ENCODE measurements at places on chromosomes 16 and 17.

DNA sequence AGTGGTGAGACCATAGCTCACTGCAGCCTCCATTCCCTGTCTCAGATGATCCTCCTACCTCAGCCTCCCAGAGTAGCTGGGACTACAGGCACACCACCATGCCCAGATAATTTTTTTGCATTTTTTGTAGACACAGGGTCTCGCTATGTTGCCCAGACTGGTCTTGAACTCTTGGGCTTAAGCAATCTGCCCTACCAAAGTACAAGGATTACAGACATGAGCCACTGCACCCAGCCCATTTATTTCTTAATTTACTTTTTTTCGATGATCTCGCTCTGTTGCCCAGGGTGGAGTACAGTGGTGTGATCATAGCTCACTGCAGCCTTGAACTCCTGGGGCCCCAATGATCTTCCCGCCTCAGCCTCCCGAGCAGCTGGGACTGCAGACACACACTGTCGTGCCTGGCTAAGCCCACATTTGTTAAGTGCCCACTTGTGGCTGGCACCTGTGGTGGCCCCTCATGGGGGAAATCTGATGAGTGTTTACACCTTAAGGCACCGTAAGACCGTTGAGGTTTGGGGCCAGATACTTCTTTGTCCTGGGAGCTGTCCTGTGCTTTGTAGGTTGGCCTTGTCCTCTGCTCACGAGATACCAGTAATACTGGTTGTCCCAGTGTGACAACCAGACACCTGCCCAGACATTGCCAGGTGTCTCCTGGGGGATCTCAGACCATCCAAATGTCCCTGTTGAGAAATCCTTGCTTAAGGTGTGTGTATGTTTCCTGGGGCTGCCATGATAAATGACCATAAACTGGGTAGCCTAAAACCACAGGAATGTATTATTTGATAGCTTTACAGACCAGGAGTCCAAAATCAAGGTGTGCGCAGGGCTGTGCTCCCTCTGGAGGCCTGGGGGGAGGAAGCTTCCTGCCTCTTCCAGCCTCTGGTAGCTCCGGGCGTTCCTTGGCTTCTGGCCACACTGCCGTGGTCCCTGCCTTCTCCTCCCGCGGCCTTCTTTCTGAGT lies 141.4 kb upstream of the GSE1 start:
- DNase-seq, result no peak

GRCh38 chr17:44972953-44973352 lies 4.8 kb upstream of the C1QL1 start:
- no peak for DNase-seq

GRCh38 chr17:37847811-37848331 lies 76.3 kb upstream of the TBC1D3K start:
- no peak for DNase-seq

DNA sequence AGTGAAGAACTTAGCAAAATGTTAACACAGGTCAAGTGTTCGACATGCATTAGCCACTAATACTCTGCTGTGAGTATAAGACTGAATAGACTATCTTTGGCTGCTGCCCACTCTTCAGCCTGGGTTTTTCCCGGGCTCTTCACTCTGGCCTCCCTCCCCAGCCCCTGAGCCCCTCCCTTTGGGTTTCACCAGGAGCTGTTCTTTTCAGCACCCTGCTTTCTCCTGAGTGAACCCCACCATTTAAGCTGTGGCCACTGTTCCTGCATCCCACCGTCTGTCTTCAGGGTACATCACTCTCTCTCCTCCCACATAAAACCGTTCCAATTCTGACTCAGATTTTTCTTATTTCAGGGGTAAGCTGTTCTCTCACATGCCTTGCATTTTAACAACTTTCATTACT lies 92.0 kb upstream of the ASIC2 start:
- DNase-seq, result no peak

DNA sequence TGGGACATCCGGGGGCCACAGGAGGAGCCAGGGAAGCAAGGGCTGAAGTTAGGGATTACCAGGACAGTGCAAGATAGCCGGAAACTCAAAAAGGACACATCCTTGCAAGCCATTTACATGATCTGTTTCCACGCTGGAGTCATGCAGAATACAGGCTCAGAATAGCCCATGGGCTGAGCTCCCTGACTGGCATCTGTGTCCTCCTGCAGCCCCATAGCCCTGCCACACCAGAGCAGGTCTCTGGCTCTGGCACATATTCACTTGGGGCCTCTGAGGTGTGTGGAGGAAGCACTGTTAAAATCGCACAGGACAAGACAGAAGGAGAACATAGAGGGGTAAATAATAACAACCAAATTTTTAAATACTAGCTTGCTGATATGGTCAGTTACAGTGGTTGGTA lies 65.8 kb downstream of the ELAC2 start:
- DNase-seq, result no peak

DNA sequence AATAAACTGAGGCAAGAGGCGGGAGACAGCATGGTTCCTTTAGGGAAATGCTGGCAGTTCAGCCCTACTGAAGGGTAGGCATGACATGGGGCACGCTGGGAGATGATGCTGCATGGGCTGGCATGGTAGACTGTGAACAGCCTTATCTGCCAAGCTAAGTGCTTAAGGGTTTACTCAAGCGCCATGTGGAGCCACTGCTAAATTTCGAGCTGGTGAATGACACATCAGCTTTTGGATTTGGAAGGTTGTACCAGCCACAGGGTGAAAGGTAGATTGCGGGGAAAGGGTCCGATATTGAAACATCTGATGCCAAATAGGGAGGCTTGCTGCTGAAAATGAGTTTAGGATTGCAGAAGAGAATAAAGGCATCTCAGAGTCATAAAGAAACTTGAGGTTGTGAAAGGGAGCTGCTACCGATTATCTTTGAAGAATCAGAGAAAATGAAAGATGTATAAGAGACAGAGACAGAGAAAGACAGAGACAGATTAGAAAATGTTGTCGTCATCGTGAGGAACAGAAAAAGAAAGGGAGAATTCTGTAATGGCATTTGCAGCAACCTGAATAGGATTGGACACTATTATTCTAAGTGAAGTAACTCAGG lies 16.3 kb downstream of the PIK3R5 start:
- DNase-seq, result no peak

GRCh38 chr16:1014771-1015495 lies 33.4 kb downstream of the SOX8 start:
- no peak for DNase-seq

- DNase-seq, result no peak
Measured at GRCh38 chr17:58020401-58020800, 13.4 kb upstream of the SRSF1 start.

GRCh38 chr16:75323198-75323597 lies 71.8 kb upstream of the BCAR1 start:
- no peak for DNase-seq

DNA sequence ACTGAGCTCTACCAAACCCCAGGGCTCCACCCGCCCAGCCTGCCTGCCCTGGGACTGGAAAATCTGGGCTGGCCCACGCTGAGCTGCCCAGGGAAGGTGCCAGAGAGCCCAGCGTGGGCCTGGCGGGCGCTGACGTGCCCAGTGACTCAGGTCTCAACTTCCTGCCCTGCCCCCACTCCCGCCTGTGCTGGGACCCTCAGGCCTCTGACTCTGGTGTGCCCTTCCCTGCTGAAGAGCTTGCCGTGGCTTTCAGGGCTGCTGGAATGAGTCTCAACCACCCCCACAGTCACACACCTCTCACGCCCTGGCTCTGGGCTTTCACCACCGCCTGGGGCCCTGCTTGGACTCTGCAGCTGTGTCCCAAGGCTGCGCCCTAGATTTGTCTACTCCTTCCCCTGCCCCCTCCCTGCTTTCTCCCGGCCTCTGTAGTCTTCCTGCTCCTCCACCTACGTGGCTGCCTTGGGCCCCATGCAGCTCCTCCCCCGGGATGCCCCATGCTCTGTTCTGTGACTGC lies 10.4 kb downstream of the LLGL1 start:
- no peak for DNase-seq

GRCh38 chr16:53680756-53681155 lies 22.9 kb downstream of the RPGRIP1L start:
- DNase-seq, result no peak

DNA sequence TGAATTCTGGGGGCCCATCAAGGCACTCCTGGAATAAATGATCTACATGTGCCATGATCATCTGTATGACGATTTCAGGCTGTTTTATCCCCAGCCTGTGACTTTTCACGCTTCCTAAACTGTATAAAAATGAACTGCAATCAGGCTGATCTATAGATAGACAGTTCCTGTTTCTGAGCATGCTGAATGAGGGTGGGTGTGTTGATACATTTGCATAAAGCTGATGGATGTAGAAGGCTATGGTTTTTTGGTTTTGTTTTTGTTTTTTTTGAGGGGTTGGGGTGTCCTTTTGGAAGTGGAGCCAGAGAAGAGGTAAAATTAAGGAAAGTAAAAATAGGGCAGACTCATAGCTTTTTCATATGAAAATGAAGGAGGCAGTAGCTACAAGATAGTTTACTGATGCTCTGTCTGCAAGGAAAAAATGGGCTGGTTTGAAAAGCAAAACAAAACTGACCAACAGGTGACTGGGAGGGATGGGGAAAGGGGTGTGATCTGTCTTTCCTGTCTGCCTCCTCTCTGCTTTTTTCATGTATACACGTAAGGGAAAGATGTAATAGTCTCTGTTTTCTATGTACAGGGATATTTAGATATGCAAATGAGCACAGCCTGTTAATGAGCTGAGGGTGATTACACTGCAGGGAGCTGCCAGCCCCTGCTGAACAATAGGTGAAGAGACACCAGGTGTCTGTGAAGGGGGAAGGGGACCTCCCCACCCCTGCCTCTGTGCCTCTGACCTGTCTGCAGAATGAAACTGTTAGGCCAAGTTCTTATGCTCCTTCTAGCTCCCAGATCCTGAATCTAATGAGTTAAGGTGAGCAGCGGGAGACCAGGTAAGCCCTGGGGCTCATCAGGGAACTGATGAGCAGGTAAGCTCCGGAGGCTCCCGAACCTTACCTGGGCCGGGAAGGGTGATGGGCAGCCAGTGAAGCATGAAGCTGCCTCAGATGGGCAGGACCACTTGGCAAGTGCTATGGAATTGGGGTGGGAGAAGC lies 46.6 kb upstream of the LYRM9 start:
- DNase-seq, result no peak

GRCh38 chr17:12457493-12457892 lies 208.2 kb upstream of the MYOCD start:
- no peak for DNase-seq

DNA sequence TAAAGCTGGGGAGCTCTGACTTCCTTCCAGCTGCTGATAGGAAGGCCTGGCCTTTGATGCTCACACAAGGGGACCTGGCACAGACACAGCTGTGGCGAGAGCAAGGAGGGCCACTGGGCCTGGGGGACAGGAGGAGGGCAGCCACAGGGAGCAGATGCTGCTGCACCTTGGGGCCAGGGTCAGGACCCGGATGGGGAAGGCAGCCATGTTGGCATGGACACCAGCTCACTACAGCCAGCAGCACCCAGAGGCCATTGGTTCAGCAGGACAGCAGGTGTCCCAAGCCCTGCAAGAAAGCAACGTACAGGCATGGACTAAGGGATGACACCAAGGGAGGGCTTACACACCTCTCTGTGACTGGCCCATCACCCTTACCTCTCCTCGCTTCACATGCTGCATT lies 8.0 kb upstream of the RNF112 start:
- no peak for DNase-seq

- DNase-seq, result no peak
Measured at GRCh38 chr16:64297863-64298600, 823.8 kb downstream of the CDH11 start.

GRCh38 chr16:24834459-24835335 lies 11.1 kb upstream of the SLC5A11 start:
- no peak for DNase-seq

DNA sequence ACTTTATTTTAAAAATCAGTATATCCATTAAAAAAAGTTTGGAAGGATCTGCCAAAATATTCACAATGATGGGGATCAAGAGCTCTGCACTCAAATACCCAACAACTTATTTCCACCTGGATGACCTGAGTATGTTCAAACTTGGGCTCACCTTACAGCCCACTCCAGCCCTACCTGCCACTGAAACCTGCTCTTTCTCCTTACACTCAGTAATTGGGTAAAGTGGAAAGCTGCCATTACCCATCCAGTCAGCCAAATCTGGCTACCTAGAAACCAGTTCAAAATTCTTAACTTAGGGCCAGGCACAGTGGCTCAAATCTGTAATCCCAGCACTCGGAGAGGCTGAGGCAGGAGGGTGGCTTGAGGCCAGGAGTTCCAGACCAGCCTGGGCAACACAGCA lies 9.6 kb downstream of the VPS53 start:
- no peak for DNase-seq

GRCh38 chr17:21174713-21175112 lies 39.2 kb downstream of the TMEM11 start:
- no peak for DNase-seq

- no peak for DNase-seq
Measured at GRCh38 chr16:15464401-15465186, 30.2 kb downstream of the BMERB1 start.

- no peak for DNase-seq
Measured at GRCh38 chr16:24482681-24483202, 56.6 kb upstream of the RBBP6 start.

DNA sequence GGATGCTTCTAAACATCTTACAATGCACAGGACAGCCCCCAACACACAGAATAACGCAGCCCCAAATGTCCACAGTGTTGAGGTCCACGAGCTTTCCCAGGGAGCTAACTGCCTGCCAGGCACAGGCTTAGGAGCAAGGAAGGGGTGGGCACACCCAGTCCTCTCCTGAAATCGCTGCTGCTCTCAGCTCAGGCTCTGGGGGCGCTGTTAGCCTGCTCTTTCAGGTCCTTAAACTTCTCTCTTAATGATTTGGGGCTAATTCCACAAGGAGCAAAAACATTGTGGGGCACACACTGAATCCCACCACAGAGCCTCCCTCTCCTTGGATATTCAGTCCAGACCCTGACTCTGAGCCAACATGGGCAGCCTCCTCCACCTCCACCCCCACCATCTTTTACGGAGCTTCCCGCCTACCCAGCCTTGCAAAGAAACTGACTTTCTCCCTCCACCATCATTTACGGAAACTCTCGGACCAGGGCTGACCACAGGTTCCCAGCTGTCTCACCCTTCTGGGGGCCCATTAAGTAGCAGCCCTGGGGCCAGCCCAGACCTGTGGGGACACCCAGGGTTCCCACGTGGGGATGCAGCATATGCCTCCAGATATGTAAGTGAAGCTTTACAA lies 1.1 kb downstream of the CD300H start:
- DNase-seq, result no peak

Data from activated CD8-positive, alpha-beta memory T cell treated with anti-CD3 and anti-CD28 coated beads for 1 hour (primary cell).